ENCODE measurements at places on chromosomes 3 and 15.

- no peak for DNase-seq
Measured at GRCh38 chr15:28094732-28095521, 4.2 kb downstream of the OCA2 start.

DNA sequence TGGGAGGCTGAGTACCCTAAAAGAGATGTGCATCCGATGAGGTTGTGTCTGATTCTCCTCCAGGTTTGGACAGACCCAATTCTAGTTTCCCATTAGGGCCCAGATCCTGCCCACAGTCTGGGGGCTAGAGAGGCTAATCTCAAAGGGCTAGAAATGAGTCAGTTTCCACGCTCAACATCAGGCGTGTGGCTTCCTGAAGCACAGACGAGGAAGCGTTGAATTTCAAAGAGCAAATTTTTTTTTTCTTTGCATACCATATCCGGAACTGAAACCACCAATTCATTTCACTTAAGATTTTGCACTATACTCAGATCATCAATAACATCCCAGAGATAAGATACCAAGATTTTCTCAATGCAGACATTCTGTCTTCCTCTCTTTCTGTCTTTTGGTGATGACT, 173.8 kb upstream of the BCL6 start:
- peak; percentile 1 for DNase-seq

DNA sequence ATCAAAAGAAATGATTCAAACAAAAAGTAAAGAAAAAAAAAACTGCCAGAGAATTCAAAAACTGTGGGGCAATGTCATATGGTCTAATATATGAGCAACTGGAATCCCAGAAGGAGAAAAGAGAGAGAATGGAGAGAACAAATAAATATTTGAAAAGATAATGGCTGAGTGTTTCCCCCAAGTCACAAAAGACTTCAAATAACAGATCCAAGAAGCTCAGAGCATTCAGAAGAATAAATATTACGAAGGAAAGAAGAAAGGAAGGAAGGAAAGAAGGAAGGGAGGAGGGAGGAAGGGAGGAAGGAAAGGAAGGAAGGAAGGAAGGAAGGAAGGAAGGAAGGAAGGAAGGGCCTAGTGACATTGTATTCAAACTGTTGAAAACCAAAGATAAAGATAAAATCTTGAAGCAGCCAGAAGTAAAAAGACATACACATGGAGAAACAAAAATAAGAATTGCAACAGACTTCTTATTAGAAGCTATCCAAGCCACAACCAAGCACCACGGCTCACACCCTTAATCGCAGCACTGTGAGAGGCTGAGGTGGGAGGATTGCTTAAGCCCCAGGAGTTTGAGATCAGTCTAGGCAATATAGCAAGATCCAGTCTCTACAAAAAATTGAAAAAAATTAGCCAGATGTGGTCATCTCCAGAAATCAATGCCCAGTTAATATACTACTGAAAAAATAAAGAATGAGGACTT, 118.9 kb upstream of the IGSF10 start:
- DNase-seq = no peak

GRCh38 chr15:65189102-65189740, 4.1 kb upstream of the CLPX start:
- no peak for DNase-seq

GRCh38 chr3:129005526-129006303, 4.6 kb downstream of the EFCC1 start:
- no peak for DNase-seq

Data from activated CD4-positive, CD25-positive, alpha-beta regulatory T cell (primary cell).